ENCODE measurements at places on chromosomes 1 and 21.
A peak's percentile ranks its signal among the peaks of the same experiment; 100 is the strongest.

GRCh38 chr21:33198346-33199099 is 31.2 kb upstream of the IFNAR2 start:
- peak; percentile 87 for DNase-seq

DNA sequence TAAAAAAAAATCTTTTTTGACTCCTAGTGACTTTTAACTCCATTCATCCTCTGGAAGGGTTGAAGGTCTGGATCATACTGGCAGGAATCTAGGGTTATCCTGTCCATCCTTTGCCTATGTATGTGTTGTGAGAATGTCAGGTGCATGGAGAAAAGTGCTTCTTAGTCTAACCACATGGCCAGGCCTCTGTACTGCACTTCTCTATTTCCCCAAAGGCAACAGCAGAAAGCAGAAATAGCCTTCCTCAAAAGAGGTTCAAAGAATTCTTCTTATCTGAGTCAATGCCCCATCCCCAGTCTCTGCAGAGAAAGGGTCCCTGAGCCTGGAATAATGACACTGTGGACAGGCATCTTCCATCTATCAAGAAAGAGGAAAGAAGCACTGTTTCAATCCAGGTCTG is 85.7 kb upstream of the CD34 start:
- peak; percentile 41 for DNase-seq

- DNase-seq, result peak; percentile 15
These were observed 16.6 kb downstream of the IPO9 start for GRCh38 chr1:201845331-201846083.

DNA sequence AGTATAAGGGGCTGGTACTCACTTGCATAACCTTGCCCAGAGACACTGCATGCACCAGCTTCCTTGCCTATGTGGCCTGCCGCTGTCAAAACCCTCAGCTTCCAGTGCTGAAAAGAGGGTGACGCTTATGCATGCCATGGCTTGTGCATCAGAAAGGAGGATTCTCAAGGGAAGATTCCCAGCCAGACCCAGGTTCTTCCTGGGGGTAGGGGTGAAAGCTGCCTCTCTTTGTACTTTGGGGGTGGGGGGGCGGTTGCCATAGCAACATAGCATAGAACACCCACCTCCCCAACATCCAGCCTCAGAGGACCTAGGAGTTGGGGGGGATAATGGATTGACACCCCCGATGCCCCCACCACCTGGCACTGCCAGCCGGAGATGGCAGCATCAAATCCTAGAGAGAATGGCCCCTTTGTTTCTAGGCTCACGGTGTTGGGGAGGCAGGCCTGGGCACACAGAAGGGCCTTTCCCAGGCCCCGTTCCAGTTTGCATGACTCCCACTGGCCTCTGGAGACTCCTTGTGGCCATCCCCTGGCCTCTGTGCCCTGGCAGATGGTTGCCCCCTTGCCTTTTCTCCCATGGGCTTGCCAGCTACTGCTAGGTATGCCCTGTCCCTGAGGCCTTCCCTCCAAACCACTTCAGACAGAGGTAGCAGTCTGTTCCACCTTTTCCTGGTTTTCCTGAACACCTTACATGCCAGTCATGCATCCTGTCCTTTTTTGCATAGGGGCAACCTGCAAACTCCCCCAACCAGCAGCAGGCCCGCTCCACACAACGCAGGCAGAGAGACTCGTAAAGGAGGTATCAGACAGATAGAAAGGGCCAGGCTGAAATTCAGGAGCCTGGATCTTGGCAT is 44.6 kb downstream of the RHBG start:
- no peak for DNase-seq

GRCh38 chr1:117544509-117545109 is 61.2 kb upstream of the TENT5C start:
- DNase-seq, result no peak

- DNase-seq, result no peak
These were observed 16.4 kb upstream of the CPT2 start for GRCh38 chr1:53180226-53180625.

DNA sequence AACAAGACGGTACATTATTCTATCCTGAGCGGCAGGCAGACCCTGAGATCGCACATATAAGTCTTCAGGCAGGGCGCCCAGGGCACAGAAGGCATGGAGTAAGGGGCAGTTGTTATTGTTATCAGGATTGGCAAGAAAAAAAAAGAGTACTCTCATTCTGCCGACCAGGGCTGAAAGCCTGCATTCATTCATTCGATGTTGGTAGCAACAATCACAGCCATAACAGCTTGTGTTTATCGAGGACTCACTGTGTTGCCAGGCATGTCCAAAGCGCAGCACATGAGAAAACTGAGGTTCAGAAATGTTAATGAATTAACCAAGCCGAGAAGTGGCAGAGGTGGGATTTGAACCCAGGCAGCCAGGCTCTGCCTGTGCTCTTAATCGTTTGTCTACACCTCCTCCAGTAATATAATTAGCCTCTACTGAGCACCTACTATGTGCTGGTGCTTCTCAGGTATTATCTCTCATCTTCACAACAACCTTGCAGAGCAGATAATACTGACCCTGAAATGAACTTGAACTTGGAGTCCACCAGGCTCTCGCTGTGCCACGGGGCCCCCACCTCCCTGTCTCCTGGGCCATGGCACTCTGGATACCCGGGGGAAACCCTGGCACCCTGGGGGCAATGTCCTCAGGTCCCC is 56.2 kb downstream of the TAS1R2 start:
- DNase-seq, result no peak

GRCh38 chr1:223019256-223019655 is 123.8 kb downstream of the TLR5 start:
- DNase-seq, result no peak
